Stimulated activated CD4-positive, alpha-beta T cell treated with anti-CD3 and anti-CD28 coated beads, Interleukin-2, amount 100 ng/mL, for 24 hours (primary cell): ENCODE measurements at places on chromosomes 7 and 10.

DNA sequence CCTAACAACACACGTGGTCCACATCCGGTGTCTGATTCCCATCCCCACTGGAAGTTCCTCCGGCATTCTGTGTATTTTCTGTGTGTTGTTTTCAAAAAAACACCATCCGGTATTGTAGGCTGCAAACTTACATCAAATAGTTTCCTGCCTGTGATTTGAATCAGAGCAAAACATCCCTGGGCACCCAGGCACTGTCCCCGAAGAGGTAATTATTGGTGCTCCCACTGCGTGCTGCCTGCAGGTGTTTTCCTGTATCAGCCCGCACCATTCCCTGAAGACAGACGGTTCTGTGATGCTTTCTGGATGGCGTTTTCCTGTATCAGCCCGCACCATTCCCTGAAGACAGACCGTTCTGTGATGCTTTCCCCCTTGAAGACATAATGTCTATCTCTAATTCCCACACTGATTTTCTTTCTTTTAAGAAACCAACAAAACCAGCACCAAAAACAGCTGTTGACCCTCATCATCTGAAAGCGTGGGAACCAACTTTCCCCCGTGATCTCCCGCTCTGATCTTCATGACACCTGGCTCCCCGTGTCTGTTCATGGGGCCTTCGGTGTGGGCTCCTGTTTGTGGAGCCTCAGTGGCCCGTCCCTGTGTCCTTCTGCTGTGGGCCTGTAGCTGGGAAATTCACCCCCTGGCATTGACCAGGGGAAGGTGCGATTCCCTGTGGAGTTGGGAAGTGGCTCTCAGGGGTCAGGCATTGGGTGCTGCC, 205.3 kb downstream of the ADARB2 start:
- DNase-seq: no peak

GRCh38 chr7:37853468-37853867, 5.1 kb downstream of the NME8 start:
- DNase-seq: no peak

GRCh38 chr10:62047960-62048383, 146.5 kb downstream of the ARID5B start:
- peak; percentile 57 for DNase-seq

- peak; percentile 1 for DNase-seq
Measured at GRCh38 chr10:61733358-61733940, 70.7 kb downstream of the CABCOCO1 start.

GRCh38 chr10:113569576-113569975, 16.7 kb downstream of the HABP2 start:
- DNase-seq: no peak

GRCh38 chr10:55329796-55330195, 528.8 kb upstream of the PCDH15 start:
- DNase-seq: no peak

GRCh38 chr7:80324032-80324431, 187.8 kb downstream of the GNAT3 start:
- no peak for DNase-seq

- no peak for DNase-seq
Measured at GRCh38 chr7:74033372-74034311, 5.7 kb downstream of the ELN start.

DNA sequence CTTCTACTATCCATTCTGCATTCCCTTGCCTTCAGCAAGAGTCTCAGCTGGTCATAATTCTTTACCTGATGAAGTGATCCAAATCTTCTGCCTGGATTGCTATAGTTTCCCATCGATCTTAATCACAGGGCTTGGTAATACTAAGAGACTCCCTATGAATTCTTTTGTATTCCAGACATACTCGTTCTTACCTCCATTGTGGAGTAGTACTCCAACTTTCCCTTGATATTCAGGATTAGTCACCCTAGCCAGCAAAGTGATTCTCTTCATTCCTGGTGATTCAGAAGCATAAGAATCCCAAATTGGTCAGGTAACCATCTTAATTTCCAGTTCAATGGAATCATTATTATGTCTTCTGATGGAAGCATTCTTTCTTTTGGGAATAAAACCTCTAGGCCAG, 96.7 kb downstream of the TWIST1 start:
- DNase-seq: no peak

GRCh38 chr10:129942936-129943715, 20.9 kb downstream of the EBF3 start:
- DNase-seq: no peak

- no peak for DNase-seq
Measured at GRCh38 chr7:36278620-36279172, 111.0 kb upstream of the ANLN start.
